ENCODE measurements at places on chromosomes 1 and 21. TPM values are rescaled to one million over a fixed set of nuclear protein-coding genes. Genes with fewer than 3 reads are reported as not detected.

The OR2L8 gene
- polyA plus RNA-seq: not detected

The BLACAT1 gene
- polyA plus RNA-seq: 2.8 TPM

The KDF1 gene
- polyA plus RNA-seq: 8.8 TPM

DNA sequence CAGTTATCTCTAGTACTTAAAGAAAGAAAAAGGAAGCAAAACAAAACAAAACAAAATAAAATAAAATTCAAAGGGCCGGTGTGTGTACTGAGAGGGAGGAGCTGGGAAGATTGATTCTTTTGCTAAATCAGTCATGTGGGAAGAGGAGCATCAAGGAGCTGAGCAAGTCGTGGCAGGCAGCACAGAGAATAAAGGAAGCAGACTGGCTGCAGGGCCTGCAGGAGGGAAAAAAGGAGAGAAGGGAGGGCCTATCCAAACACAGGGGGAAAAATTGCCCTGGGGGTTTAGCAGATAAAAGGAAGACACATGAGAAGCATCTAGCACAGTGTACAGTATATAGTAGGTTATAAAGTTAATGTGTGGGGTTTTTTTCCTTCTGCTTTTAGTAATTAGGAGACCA lies 27.6 kb downstream of the AGO4 start:
- no peak for DNase-seq

- no peak for DNase-seq
These were observed 27.2 kb upstream of the NFIA start for GRCh38 chr1:61055110-61055614.

GRCh38 chr21:16522548-16522947 lies 792.8 kb downstream of the USP25 start:
- DNase-seq: no peak

DNA sequence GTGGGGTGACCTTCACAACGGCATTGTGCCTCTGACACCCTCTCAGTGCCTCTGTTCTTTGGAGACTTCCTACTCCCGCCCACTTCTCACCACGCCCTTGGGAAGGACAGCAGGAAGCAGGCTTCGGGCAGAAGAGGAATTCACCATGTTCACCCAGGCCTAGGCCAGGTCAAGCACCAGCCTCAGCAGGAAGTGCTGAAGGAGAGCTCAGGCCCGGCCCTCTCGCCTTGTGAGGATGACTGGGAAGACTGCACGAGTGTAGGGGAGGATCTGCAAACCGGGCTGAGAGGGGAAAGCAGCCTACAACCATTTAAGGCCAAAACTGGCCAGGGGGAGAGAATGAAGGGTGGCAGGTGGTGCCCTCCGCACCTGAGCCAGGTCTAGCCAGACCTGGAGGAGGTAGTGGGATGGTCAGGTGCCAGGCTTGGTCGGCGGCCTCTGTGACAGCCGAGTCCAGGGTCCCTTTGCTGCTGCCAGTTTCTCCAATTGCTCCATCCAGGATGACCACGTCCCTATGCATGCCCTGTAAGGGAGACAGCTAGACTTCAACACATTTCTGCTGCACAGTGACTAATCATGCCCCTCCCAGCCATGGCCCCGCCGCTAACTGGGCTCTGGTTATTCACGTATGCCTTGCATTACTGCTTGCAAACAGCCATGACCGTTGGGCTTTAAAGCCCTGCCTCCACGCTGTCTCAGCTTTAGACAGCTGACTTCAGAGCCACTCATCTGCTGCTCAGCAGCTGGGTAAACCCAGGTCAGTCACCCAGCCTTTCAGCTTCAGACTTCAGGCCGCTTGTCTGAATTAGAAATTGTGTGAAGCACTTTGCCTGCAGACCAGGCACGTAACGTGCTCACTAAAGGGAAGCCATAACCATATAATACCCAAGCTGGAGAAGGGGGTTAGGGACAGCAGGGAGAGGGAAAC lies 8.9 kb downstream of the MRTO4 start:
- DNase-seq: no peak

DNA sequence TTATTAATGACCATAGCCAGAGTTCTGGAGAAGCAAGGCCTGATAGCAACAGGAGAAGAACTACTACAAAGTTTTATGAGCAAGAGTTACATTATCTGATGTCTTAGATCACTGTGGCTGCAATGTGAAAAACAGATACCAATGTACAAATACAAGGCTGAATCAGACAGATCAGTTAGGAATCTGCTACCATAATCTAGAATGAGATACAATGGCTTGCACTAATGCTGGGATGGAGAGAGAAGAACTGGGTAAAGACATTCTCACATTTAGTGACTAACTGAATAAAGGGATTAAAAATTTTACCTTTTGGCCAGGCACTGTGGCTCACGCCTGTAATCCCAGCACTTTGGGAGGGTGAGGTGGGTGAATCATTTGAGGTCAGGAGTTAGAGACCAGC lies 41.3 kb downstream of the ARID4B start:
- DNase-seq: no peak

Data from left renal cortex interstitium (tissue), 4 donors.